ENCODE measurements at places on chromosomes 6 and 20.

- DNase-seq, result no peak
Measured at GRCh38 chr20:12413116-12413515, 495.4 kb downstream of the BTBD3 start.

- DNase-seq, result no peak
Measured at GRCh38 chr6:20098267-20098876, 113.9 kb downstream of the MBOAT1 start.

- no peak for DNase-seq
Measured at GRCh38 chr6:116580198-116580597, 8.9 kb downstream of the RWDD1 start.

GRCh38 chr6:46310196-46310595 lies 139.4 kb upstream of the ENPP5 start:
- no peak for DNase-seq

DNA sequence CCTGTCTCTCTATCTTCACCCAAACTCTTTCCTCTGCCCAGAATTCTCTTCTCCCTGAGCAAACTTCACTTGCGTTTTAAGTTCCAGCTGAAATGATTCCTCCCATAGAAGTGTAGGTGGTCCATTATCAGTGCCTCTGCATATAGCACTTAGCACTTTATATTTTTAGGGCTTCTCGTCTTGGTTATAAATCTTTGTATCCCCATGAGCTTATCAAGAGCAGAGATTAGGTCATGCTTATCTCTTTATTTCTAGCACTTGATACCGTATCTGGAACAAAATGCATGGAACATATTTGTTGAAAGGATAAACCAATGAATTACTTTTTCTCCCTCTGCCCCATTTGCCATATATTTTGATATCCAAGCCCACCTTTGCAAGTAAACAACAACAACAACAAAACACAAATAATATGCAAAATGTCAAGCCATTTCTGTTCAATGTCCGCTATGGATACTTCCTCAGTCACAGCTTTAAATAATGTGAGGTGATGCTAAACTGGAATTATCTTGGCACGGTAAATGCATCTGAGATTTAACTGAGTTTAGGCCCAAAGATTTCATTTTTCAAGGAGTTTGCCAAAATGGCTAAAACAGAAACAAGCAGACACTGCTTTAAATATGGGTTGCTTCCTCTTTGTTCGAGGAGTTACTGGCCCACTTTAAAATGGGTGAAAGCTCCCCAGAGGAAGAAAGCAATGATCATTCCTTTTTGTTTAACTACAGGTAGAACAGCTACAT lies 106.2 kb upstream of the STMND1 start:
- DNase-seq, result no peak

- no peak for DNase-seq
Measured at GRCh38 chr20:16158090-16158975, 414.9 kb downstream of the KIF16B start.

DNA sequence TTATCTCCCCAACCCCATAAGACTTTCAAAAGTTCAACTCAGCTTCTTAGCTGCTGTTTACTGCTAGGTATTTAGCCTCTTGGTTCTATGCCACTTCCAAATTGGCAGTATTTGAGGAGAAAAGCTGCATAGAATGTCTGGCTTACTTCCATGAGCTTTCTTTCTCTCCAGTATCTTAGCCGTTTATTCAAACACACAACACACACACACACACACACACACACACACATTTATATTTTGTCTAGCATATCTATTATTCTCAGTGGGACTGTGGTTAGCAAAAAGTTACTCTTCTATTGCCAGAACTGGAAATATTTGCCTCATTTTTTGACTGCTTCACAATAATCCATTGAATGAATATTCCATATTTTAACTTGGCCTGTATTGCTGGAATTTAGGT lies 634.2 kb upstream of the IMPG1 start:
- no peak for DNase-seq

DNA sequence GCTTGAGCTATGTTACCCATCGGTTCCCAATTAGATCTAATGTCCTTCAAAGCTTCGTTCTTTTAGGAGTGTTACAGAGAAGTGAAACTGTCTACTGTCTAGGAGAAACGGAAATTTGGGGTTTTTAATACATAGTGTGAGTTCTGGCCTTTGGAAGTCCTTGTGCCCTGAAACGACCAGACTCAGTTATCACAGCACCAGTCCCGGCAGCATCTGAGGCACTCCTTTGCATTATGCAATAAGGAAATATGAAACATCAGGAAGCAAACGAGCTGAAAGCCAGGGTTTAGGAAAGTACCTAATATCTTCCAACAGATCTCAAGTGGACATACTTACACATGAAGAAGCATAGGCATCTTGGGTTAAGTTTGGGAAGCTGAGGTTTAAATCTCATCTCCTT lies 61.8 kb upstream of the ADGRF1 start:
- DNase-seq, result no peak

DNA sequence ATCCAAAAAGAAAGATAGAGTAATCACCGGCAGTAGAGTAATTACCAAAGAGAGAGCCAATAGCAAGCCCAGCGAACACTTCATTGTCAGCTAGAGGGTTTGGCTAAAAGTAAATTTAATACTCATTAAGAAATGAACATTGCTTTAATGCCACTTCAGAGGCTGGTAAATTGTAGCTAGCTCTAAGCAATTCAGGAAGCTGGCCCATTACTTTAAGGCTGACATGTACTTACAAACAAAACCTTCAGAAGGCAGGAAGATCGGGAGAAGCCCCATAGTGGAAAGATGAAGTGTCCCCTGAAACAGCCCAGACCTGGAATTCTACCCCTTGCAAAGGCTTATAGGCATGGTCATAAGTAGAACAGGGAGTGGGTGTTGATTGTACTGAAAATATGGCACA lies 396.6 kb upstream of the ID4 start:
- DNase-seq, result no peak

- no peak for DNase-seq
Measured at GRCh38 chr6:13581700-13582229, 7.4 kb downstream of the SIRT5 start.

DNA sequence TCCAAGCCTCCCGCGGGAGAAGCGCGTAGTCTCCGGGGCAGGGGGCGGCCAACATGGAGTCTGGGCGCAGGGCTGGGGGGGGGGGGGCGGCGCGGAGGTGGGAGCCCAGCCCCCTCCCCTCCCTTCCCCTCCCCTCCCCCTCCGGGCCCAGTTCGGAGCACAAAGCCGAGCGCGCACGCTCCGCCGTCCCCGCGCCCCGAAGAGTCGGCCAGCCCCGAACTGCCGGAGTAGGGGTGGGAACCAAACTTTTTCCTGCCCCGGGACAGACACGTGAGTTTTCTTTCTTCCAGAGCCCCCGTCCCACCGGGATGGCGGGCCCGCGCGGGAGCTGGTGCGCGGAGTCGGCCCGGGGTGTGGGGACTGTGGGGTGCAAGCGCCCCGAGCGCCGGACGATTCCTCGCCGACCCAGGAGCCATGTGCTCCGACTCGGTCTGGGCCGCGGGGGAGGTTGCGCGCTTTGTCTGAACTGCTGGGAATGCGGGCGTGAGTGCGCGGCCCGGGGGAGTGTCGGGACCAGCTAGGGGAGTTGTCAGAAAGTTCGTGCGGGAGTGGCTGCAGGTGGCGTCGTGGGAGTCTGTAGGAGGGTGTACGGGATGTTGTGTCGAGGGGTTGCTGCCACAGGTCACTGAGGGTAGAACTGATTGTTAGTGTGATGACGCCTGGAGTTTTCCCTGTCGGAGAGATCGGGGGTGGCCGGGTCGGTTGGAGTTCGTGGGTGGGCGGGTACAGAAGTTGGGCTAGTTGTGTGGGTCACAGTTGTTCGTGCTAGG lies 1.2 kb downstream of the TGIF2 start:
- no peak for DNase-seq

- no peak for DNase-seq
Measured at GRCh38 chr6:56521976-56522375, 120.7 kb downstream of the DST start.

GRCh38 chr6:28248916-28249315 lies 3.2 kb downstream of the ZKSCAN4 start:
- DNase-seq, result no peak

- DNase-seq, result no peak
Measured at GRCh38 chr20:51237278-51237677, 214.4 kb upstream of the KCNG1 start.

DNA sequence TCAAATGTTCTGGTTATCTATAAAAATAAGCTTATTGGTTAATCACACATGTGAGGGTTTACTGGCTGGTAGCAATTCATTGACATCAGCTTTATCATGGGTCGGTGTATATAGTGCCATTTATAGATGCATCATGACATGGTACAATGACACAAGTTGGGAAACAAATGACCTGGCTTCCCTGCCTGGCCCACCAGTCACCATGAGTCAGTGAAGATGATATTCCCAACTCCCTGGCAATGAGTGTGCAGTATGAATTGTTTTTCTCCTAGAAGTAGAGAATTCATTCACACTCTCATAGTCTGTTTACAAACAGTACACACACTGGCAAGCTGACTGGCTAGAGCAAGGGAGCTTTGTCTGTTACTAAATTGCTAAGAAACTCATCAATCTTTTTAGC lies 37.2 kb upstream of the CALHM6 start:
- DNase-seq, result no peak

- DNase-seq, result no peak
Measured at GRCh38 chr6:22133357-22133756, 163.5 kb downstream of the PRL start.

DNA sequence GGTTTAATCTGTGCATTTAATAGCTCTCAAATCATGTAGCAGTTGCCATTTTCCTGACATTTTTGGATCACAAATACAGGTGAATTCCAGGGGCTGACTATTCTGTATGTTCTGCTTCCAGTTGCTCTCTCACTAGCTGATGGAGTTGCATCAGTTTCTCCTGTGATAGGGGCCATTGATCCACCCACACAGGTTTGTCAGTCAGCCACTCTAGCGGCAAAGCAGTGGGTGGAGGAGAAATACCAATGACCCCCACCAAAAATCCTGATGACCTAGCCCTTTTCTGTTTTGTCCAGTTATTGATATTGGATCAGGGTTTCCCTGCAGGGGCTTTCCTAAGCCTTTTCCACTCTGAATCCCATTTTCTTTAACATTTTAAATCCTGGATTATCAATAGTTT lies 72.3 kb upstream of the BTN3A2 start:
- no peak for DNase-seq

GRCh38 chr6:93581371-93581770 lies 162.0 kb upstream of the EPHA7 start:
- DNase-seq, result peak; percentile 92

DNA sequence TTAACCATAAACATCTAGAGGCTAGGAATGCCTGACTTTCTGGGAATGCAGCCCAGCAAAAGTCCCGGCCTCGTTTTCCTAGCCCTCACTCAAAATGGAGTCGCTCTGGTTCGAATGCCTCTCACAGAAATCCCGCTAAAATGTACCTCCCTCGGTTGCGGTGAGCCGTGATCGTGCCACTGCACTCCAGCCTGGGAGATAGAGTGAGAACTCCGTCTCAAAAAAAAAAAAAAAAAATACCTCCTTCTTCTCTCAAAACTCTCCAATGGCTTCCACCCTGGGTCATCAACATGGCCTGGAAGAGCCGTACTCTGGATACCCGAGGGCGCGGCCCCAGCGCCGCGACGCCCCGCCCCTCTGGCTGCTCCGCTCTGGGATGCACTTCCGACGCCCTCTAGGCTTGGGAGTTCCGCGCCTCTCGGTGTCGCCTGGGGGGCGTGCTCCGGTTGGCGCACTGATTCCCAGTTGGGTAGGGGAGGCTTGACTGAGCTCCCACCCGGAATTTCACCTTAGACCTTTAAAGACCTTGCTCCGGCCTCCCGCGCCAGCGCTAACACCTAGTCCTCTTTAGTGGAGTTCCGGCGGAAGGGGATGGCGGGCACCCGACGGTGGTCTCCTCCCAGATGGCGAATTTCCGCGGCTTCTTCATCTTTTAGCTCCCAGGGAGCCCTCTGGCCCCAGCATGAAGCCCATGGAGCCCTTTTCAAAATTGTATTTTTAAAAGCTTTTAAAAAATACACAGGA lies 12.3 kb downstream of the HMGN4 start:
- DNase-seq, result peak; percentile 70

- peak; percentile 47 for DNase-seq
Measured at GRCh38 chr6:142945049-142945445, at the start of gene HIVEP2. Gene HIVEP2 (minus strand): TSS chr6:142945176. CDS start chr6:142774738, 170,438 bp downstream.

- DNase-seq, result no peak
Measured at GRCh38 chr6:155374681-155375080, 60.4 kb upstream of the TFB1M start.

DNA sequence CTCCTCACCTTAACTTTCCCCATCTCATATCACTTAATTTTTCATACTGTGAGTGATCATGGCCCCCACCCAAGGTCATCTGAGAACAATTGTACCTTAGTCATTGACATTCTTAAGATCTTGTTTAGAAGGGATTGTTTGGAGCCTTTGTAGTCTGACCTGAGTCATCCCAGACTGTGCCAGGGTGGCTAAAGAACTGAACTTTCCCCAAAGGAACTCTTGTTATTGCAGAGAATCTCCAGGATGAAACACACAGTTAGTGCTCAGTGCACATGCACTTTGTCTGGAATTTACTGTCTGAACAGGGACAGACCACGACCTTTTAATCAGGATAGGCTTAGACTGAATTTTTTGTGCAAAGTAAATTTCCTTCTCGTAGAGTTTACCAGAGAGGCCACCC lies 112.6 kb upstream of the CCN2 start:
- DNase-seq, result no peak

- DNase-seq, result no peak
Measured at GRCh38 chr20:8774412-8774811, 294.5 kb upstream of the PLCB4 start.

GRCh38 chr6:156395276-156395675 lies 381.9 kb upstream of the ARID1B start:
- no peak for DNase-seq

DNA sequence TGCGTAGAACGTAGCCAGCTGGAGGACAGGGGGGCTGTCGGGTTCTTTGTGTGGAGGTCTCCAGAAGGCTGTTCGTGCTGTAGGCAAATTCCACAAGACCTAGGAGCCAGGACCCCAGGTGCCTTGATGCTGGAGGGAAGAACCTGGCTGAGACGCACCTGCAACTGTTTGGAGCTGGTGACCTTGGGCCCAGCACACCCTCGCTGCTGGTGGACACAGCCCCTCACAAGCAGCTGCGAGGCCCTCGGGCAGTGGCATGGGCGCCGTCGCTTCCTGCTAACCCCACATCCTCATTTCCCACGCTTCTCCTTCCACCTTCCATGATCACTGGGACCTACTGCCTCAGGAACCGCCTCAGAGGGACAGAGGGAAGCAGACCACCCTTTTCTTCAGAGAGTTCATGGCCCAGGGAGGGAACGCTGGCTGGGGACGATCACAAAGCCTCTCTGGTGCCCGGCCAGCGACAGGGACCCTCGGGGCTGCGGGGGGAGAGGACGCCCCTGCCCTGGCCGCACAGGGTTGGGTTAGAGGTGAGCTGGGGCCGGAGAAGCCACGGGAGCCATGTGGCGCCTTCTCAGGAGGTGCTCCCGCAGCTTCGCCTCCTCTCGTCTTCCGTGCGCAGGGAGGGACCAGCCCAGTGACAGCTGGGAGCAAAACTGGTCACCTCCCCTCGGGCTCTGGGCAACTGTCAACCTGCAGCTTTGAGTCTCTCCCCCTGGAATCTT lies 18.4 kb downstream of the DLL1 start:
- DNase-seq, result no peak

DNA sequence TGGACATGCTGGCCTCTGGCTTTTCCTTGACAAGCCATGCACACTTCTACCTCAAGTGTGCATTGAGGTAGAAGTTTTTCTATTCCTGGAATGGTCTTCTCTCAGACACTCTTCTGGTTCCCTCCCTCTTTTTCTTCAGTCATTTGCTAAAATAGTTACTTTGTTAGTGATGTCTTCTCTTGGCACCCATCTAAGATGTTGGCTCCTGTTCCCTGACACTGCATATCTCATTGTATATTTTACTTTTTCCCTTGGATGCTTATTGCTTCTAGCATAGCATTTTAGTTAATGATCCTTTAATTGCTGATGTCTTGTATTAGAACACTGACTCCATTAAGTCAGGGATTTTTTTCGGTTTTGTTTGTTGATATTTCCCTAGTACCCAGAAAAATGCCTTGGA lies 758.7 kb upstream of the NRSN1 start:
- no peak for DNase-seq
